Stimulated activated CD4-positive, alpha-beta T cell treated with anti-CD3 and anti-CD28 coated beads, Interleukin-15, amount 100 ng/mL, for 48 hours (primary cell): ENCODE measurements at places on chromosomes 6 and 20.

DNA sequence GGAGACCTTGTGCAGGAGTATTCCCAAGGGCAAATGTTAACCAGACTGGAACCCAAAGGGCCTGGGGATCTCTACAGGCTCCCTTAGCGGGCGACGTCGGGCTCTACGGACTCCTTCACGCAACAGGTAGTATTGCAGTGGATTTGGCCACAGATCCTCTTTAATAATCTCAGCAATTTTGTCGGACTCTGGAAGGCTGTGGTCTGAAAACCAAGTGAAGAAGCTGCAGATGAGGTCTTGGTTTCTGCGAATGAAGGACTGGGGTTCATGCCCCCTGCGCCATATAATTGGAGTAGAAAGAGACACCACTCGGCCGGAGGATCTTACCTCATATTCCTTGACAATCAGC is 1.3 kb downstream of the TSPYL1 start:
- DNase-seq, result no peak

DNA sequence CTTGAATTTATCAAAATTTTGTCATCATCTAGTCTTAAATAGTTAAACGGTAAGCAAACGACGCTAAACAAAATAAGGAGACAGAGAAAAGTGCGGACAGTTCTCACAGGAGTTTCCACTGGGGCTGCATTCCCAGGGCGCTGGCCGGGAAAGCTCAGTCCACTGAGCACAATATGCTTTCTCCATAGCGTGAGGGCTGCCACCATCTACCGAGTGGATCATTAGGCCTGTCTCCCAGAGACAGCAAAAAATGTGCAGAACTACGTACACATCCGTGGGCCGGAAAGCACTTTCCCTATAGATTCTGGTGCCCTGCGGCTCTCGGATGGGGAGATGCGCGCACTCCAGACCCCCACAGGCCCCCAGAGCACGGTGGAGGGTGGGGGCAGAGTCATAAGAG is 84.9 kb downstream of the THBS2 start:
- DNase-seq, result no peak

GRCh38 chr6:4323322-4323721 is 187.9 kb upstream of the ECI2 start:
- DNase-seq, result no peak

GRCh38 chr20:13364278-13365170 is 143.4 kb downstream of the ISM1 start:
- DNase-seq, result no peak
